ENCODE measurements at places on chromosomes 1 and 21.

DNA sequence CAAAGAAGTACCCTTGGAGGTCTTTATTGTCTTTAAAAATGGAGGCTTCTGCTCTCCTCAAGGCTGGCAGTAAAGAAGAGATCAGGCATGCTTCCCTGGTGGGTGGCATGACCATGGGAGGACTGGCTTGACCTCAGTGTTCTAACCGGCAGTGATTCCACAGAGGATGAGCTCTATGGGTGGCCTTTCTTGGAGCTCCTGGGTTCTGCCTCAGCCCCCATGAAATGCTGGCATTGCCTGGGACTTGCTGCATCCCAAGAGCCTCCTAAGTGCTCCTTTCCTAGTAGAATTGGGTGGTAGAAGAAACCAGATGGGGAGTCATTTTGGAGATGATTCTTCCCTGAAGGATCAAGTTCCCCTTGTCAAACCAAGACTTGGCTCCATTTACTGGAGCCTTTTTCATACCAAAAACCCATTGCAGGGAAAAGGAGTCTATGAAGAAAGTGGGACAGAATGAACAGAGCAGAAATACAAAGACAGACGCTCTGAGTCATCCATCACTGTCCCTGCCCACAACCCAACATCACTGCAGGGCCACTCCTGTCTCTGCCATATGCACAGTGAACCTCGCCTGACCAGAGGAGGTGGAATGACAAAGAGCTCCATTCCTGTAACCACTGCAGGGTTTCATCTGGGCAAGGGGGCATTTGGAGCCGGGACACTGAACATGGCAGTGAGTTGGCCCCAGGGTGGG lies 42.4 kb downstream of the RIMS3 start:
- no peak for DNase-seq

DNA sequence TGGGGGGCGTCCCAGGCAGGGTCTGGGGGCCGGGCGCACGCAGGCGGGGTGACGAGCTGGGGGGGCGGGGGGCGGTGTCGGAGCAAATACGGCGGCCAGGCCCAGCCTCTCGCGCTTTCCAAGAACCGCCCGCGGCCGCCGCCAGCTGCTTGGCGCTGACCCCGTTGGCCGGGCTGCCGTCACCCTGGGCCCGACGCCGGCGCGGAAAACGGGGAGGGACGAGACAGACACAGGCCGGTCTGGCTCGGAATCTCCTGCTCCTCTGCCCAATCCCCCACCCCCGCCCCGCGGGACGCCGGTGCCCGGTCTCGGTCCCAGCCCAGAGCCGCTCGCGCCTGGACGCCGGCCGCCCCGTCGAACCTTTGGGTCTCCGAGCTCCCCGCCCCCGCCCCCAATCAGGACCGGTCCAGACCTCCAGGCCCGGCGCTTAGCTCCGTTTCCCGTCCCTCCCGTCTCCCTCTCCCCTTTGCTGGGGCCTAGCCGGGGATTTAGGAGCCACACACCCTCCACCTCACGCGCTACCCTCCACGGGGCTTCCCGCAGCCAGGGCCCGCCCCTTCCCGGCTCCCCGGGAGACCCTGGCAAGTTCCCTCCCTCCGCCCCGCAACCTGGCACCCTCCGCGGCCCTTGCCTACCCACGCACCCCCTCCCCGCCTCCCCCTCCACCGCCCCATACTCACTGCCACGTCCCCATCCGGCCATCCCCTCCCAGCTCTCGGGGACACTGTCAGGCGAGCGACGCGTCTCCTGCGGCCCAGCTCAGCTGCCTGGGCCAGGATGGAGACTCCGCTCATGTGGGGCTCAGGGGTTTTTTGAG lies 800 bp upstream of the MMP23B start:
- peak; percentile 49 for DNase-seq

DNA sequence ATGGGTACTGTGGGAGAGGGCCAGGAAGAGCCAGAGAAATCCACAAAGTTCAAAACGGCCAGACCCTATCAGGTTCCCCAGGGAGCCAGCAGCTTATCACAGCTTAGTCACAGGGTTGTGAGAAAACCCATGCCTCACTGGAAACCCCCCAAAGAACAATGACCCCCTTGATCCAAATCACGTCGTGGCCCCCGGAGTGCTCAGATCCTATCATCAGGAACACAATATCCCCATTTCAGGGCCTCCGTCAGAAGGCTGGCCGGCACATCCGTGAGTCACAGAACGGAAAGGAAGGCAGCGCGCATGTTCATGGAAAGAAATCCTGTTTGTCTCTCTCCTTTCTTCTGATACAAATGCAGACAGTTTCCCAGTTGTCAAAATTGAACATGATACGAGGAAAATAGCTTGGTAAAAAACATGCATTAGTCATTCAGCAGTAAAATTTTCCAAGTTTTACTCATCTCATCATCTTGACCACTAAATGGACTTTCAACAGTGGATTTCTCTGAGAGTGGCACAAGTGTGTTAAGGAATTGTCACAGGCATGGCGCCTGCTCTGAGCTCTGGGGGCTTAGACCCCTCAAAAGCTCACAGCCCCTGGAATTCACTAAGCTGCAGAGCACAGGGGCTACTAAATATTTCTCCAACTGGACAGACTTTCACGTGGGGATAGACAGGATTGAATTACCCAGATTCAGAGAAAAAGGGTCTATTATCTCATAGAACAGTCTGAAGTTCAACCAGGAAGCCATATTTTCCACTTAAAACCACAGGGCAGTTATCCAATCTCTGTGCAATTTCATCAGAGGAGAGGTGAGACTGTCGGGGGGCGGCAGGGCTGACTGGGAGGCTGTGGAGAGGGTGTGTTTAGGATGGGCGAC lies 124.8 kb downstream of the RIPK4 start:
- DNase-seq: no peak

GRCh38 chr1:232111611-232112010 lies 485.0 kb downstream of the DISC1 start:
- no peak for DNase-seq

DNA sequence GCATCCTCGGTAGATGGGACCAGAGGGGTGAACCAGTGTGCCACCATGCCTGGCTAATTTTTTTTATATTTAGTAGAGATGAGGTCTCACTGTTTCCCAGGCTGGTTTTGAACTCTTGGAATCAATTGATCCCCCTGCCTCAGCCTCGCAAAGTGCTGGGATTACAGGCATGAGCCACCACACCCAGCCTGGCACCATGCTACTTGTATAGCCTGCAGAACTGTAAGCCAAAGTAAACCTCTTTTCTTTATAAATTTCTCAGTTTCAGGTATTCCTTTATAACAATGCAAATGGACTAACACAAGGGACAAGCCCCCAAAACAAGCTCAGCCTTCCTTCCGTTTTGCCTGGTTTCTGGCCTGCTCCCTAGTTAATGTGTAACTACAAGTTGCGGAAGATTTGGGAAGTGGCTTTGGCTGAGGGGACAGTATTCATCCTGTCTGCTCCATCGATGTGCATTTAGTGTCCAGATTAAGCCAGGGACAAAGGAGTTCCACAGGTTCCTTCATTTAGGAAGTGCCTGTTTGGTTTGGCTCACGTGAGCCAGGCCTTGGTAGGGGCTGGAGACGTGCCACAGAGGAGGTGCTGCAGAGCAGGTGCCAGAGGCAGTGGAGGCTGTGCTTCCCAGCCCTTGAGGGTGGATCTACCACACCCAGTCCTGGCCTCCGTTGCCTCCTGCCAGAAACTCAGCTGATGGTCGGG lies 4.4 kb downstream of the AVPR1B start:
- no peak for DNase-seq
